ENCODE measurements at places on chromosomes 2 and 18.

DNA sequence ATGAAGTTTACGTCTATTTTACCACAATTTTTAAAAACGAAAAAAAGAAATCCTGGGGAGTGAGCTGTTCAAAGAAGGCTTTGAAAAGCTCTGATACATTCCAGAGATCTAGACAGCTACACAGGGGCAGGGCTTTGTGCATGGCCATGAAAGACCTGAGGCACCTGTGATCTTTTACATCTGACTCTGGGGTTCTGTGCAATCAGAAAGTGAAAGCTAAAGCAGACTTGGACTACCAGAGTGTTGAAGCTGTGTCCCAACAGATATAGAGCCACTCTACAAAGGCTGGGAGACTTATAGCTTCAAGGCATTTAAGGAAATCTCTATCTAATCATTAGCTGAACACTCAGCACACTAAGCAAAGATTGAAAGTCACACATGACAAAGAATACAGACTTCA is 34.1 kb downstream of the PARD6G start:
- no peak for DNase-seq

DNA sequence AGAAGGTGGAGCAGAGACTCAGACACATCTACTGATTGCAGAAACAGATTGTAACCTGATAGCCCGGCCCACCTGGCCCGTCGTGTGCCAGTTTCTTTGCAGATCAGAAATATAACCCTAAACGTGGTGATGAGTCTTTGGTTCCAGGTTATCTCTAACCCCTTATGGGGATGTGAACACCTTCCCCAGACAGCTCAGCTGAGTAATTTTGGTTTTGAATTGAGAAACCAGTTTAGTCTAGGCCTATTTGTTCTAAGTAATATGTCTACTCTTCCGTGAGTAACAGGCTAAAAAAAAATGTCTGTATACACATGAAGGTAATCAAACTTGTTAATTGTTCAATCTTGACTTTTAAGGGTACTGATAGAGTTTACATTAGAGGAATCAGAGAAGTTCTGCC is 35.7 kb downstream of the RASGRP3 start:
- DNase-seq, result no peak

DNA sequence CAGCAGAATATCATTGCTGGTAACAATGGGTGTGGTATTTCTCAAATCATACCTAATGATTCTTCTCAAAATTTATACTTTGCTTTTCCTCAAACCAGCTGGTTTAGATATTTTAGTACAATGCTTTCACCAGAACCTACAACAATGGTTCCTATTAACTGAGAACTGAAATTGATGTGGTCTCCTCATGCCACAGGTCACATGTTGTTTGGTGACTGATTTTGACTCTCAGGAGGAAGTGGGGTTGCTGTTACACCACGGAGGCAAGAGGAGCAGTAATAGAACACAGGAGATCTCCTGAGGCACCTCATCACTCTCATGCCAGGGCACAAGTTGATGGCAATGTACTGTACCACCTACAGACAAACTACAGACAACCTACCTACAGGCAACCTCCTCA is 3.0 kb upstream of the CEP68 start:
- DNase-seq, result no peak

DNA sequence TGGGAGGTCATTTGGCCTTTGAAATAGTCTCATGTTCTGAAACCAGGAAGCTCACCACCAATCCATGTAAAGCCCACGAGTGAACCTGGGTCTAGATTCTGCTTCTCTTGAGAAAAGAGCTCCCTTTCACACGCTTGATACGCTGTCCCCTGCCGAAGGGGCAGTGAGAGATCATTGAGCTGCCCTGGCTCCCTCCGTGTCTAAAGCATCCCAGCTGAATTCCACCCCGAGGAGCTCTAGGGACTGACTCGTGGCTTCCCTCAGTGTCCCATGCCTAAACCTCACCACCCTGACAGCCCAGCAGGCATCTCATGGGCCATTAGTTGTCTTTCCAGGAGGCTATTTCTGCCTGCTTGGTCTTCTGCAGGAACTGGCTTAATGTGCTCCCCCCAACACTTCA is 68.6 kb downstream of the COL6A3 start:
- no peak for DNase-seq

DNA sequence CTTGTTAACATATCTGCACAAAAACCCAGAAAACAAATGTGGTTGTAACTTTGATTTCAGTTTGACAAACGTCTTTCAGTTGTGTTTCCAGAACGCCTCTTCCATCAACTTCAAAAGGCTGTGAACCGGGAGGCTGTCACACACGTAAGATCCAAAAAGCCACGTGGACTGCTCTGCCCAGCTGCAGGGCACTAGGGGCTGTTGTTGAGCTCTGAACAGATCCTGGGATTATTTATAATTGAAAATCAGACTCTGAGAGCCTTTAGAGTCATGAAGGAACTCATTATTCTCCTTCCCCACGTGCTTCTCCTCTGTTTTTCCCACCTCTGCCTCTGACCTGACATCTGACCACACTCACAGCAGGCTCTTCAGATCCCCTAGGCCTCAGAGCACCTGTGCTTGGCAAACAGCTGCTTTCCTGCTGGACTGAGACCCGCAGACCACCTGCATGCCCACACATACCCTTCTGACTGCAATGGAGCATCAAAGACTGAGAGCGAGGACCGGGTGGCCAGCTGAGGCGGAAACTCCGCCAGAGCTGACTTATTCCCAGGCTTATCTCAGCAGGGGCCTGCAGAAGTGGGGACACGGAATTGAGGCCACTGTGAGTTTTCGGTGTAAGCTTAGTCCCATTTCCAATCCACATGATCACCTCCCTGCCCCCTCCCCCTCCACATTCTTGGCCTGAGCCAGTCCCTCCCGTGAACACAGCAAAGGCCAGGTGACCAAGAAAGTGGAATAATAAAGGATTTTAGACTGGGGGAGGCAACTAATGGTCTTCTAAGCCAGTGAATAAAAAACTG is 114.8 kb downstream of the ATL2 start:
- DNase-seq, result no peak

GRCh38 chr2:176999301-176999700 is 213.3 kb upstream of the HNRNPA3 start:
- no peak for DNase-seq

- DNase-seq, result no peak
These were observed 91.0 kb downstream of the TMEM17 start for GRCh38 chr2:62415019-62415431.

DNA sequence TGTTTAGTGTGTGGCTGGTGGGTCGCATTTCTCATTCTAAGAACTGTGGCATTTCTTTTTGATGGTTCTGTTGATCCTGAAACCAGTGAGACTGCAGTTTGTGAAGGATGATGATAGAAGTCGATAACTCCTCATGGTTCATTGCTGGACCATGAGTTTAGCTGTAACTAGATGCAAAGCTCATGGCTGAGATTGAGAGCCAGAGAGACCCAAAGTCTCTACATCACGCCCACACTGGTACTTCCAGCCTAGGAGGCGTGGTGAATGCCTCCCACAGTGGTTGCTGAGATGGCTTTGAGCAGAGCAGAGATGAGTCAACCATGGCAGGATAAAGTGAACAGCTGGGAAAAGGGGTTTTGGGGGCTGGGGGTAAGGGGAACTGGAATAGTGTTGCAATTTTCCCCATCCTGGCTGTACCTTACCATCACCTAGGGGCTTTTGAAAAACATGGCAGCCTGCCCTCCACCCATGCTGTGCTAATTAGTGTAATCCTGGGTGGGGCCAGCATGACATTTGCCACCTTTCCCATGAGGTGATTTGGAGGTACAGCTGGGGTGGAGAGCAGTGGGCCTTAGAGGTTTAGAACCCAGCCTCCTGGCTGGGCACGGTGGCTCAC is 24.1 kb downstream of the INPP4A start:
- no peak for DNase-seq
